Activated CD8-positive, alpha-beta memory T cell treated with anti-CD3 and anti-CD28 coated beads for 1 hour (primary cell): ENCODE measurements at places on chromosomes 6 and 20.

- DNase-seq: no peak
Observed at GRCh38 chr6:12064538-12065071, 52.5 kb downstream of the HIVEP1 start.

DNA sequence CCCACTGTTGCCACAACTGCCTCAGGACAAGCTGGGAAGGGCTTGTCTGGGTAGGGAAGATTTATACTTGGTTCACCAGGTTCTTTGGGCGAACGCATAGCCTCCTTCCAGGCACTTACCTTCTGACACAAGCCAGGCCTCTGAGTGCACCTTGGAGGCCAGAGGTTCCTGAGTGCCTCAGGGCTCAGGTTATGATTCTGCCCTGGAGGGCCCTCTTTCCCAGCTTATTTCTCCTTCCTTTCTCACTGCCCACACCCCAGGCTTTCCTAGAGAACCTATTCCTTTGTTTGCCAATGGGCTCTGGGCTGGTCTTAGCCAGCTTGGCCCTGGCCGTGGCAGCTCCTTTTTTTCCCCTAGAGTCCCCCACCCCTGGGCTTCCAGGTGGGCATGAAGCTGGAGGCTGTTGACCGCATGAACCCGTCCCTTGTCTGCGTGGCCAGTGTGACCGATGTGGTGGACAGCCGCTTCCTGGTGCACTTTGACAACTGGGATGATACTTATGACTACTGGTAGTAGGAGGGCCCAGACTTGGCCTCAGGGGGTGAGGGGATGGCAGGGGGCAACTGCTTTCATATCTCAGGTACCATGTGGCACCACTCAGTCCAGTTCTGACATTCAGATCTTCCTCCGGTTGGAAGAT lies 25.0 kb downstream of the L3MBTL1 start:
- no peak for DNase-seq

DNA sequence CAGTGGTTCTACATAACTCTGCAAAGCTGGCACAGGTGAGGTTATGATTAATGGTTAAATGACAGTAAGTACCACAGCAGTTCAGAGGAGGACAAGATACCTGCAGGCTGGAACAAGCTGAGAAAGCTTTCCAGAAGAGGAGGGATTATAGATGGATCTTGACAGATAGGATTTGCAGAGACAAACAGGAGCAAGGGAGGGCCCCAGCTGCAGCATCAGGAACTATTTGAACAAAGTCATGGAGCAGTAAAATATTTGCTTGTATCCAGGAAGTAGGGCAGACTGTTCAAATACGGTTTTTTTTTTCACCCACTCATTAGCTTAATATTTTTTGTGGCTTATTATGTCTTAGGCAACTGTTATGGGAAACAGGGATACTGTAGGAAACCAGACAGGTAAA lies 144.4 kb upstream of the MAN1A1 start:
- DNase-seq: no peak

DNA sequence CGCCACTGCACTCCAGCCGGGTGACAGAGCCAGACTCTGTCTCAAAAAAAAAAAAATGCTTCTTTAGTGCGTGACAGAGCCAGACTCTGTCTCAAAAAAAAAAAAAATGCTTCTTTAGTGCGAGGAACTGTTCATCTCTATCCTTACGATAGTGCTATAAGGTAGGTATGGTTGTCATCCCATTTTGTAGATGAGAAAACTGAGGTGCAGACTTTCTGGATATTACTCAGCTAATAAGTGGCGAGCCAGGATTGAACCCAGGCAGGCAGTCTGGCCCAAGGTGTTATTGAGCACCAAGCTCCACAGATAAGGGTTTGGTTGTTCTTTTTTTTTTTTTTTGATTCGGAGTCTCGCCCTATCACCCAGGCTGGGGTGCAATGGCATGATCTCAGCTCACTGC lies 11.9 kb downstream of the MEA1 start:
- no peak for DNase-seq

DNA sequence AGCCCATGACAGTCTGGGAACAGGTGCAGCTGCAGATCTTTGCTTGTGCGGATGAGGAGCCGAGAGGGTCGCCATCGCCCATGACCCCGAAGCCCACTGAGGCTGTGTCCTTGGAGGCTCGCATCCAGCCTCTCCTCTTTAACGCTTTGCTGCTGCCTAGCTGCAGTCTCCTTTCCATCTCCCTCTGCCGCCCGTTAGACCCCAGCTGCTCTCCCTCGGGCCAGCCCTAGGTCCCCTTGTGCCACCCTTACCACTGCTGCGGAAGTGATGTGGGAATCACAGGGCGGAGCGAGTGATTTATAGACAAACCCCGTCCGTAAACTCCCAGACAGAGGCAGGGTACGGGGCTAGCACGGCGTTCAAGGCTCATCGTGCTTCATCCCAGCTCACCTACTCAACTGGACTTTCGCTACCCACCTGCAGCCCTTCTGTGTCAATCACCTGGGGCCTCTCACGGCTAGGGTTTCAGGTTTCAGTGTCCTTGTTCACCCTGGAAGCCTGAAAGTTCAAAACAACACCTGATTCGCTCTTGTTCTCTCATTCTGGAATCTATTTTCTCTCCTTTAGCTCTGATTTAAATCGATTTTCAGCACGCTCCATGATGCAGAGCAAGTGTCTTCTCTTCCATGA lies 76.1 kb downstream of the PAX1 start:
- DNase-seq: no peak

- no peak for DNase-seq
Observed at GRCh38 chr6:38697846-38698245, 5.1 kb downstream of the GLO1 start.

- no peak for DNase-seq
Observed at GRCh38 chr20:33229843-33230242, 6.0 kb upstream of the BPIFA1 start.

DNA sequence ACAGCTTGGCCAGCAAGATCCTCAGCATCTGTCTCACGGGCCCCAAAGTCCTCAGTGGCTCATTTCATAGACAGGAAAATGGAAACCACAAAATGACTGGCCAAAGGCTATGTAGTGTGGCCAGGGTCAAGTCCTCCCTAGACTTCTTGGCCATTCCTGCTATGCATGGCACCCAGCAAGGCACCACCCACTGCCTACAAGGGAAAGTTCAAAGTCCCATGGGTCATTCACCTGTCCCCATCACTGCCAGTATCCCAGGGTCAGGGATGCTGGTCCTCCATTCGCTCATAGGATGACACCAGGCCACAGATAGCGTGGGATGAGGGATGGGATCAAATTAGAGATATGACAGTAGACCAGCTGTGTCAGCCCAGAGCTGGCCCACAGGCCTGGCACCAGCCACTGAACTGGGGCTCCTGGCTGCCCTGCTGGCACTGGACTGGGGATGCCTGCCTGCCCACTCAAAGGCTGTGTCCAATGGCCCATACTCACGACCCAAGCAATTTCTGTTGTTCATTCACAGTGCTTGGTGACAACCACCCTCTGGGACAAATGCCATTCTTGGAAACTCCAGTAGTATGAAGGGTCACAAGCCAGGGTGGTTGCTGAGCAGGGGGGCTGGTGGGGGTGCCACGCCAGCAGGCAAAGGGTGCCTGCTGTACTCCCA lies 11.6 kb downstream of the ADISSP start:
- DNase-seq: no peak

- DNase-seq: no peak
Observed at GRCh38 chr6:112176175-112176574, 78.2 kb downstream of the LAMA4 start.

- DNase-seq: no peak
Observed at GRCh38 chr20:38168791-38169589, 3.9 kb upstream of the TGM2 start.

DNA sequence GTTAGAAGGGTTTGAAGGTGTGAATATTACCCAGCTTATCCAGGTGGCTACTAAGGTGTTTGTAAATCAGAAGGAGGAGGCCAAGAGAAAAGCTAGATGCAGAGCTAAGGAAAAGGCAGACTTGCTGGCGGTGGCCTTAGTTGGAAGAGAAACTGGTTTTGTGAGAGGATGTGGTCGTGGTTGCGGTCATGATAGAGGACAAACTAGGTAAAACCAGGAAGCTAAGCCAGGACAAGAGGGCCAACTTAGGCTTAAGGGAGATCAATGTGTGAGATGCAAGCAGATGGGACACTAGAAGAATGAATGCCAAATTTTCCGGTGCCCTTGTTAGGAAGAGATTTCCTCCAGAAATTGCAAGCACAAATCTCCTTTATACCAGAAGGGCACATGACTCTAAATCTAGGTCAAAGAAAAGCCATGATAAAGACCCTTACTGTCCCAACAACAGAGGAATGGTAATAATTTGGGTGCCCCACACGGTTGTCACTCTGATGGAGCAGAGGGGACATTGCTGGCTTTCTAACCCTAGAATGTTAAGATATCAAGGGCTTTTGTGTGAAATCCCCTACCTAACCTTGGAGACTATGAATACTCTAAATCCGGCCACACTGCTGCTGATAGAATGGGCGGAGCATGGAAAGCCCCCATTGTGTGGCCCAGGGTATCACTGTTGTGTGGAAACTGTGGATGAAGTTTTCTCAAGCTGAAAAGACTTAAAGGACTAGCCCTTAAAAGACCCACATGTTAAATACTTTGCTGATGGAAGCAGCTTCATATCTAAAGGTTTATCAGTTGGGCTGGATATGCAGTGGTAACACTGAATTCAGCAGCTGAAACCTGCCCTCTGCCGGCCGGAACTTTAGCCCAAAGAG lies 7.8 kb downstream of the IL22RA2 start:
- peak; percentile 8 for DNase-seq

DNA sequence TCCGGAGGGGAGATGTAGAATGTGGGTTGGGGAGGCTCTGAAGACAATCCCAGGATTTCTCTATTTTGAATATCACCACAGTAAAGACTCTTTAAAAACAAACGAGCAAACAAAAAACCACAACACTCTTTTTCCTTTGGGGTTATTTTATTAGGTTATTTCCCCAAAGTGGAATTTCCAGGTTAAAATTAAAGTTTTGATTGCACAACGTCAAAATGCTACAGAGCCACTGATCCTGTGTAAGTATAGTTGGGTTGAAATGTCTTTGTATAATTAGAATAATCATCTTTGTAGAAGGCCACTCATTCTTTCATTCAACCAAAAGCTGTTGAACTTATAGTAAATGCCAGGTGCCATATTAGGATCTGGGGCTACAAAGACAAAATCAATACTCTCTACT lies 19.6 kb upstream of the PIM1 start:
- DNase-seq: no peak

DNA sequence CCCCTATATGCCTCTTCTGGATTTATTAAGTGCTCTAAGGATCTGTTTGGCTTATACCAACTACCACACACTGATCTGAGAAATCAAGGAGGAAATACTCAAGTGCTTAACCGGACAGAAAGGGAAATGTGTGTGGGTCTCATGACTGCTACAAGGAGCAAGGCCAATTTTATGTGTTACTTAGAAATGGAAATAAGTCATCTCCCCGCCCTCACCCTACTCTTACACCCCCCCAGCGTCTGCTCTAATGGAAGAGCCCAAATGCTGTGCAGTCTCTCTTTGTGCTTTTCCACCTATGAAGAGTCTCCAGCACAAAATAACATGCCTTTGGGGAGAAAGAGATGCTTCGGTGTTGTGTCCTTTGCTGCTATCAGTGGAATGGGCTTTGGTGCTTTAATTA lies 428.8 kb upstream of the ARID1B start:
- no peak for DNase-seq

DNA sequence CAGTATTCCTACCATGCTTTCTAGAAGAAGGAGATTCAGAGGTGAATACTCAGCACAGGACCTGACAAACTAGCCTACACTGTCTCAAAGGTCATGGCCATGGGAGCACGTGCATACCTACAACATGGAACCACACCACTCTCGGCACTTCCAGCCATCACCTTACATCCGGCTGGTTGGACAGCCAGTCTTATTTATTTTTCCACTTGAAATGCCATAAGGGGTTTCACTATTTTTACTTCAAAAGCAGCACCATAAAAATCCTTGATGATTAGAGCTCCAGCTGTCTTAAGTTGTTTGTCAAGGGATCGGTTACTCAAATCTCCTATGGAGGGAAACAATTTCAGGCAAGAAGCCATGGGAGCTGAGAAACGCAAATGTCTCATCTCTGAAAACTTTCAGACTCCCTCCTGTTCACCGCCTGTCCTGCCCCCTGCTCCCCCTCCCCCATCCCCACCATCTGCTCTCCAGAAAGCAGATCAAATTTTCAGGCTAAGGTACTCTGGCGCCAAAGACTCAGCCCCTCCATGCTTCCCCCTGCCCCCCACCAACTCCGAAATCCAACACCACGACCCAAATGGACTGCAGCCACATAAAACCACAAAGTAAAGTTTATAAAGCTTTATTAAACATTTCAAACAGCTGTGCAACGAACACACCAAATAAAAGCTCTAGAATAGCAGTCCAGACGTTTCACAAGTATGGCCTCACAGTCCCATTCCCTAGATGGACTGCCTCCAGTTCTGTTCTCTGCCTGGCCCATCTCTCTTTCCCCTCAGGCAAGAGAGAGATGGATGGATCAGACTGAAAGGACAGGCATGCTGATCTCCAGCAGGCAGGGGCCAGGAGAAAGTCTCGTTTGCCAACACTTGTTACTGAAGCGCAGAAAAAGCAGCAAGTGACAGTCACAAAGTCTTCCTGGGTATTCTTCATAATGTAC lies 4.0 kb upstream of the NNAT start:
- DNase-seq: no peak

DNA sequence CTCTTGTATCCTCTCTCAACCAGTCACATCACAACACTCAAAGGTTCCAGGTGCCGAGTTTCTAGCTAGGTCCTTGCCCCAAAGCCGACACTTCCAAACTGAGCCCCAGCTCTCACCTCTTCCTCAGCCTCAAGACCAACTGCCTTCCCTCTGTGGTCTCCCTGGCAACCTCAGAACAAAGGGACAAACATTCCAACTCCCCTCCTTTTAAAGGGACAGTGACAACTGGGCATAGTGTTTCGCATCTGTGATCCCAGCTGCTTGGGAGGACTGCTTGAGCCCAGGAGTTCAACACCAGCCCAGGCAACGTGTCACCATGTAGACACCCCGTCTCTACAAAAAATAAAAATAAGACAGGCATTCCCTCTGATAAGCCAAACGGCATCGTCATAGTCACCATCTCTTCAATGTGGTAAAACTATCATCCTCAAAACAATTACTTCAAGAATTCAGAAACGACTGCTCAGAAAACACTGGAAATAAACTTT lies 11.3 kb downstream of the DIDO1 start:
- DNase-seq: no peak

DNA sequence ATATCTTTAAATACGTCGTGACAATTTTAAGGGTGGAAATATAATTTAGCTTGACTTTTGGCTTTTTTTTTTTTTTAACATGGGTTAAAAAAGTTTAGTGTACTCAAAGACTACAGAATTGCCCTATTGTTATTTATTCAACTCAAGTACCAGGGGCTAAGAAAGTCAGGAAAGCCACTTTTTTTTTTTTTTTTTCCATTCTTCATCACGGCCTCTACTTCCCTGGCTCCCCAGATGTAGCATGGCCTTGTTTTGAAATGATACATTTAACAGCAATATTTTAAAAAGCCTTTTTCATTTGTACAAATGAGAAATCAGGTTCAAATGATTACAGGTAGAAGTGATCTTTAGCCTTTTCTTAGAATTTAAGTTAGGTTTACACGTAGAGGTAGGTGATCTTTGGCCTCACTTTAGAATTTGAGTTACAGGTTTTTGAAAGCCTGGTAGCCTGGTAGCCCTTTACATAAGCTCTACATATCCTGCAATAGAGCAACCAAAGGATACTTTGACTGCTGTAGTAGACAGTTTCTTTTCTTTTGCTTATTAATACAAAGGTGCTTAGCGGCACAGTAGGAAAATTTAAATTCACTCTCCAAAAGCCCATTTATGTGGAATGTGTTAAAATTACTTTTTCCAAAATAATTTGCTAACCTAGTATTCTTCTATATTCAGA lies 160.5 kb upstream of the MMS22L start:
- DNase-seq: no peak

- DNase-seq: no peak
Observed at GRCh38 chr6:149354009-149354408, 36.5 kb downstream of the TAB2 start.
